GM19239 (cell line): ENCODE measurements at places on chromosomes 3 and 15.

DNA sequence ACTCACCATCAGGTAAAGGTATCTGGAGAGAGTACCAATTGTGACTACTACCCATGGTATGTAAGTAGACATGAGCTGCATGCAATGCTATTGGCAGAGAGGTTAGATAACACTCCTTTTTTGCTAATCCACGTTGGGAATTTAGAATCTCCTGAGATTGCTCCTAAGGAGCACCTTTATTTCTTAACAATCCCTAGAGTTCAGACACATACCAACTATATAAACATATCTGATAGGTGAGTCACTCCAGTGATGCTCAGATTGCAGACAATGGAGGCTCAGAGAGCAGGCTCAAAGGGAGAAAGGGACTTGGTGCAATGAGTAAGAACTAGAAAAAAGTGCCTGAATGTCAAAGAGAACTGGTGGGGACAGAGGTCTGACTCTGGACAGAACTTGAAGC lies 47.0 kb upstream of the LRRFIP2 start:
- DNase-seq: no peak

- DNase-seq: no peak
These were observed 53.8 kb downstream of the IMPG2 start for GRCh38 chr3:101266566-101266965.

GRCh38 chr15:76711351-76711827 lies 193.8 kb downstream of the SCAPER start:
- DNase-seq: peak; percentile 10

DNA sequence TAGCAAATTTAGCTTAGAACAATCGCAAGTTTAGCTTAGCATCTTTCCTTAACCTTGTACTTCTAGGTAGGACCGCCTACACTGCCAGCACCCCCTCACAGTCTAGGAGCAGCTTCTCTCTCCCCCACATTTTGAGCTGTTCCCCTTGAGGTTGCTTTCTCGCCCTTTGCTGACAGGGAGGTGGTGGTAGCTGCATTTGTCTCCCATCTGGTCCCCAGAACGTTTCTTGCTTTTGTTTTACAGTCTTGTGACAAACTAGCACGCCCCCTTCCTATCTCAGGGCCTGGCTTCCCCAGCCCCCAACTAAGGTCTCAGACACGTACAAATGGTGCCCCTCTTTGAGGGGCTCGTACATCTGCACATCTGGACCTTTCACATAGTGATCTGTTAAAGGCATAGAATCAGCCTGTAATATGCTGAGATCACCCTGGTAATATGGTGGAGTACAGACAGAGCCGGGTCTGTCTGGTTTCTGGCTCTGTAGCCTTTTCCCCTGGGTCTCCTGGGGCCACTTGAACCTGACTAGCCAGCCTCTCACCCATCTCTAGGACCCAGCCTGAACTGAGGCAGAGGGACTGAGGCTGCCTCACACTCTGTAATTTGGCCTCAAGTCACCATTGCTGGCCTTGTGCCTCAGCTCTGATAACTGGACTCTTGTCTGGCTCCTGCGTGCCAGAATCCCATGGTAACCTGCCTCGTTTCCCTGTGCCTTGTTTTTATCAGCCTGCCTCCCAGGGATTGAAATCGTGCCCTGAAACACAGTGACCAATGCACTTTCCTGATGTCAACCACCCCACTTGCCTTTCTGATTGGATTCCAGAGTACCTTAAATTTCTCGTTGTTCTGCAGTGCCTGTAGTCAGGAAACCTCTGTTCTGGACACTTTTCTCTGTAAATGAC lies 27.7 kb downstream of the CRTC3 start:
- DNase-seq: no peak

GRCh38 chr3:70974747-70975146 lies 608.8 kb downstream of the FOXP1 start:
- no peak for DNase-seq

GRCh38 chr3:120239644-120240043 lies 45.4 kb downstream of the GPR156 start:
- no peak for DNase-seq

DNA sequence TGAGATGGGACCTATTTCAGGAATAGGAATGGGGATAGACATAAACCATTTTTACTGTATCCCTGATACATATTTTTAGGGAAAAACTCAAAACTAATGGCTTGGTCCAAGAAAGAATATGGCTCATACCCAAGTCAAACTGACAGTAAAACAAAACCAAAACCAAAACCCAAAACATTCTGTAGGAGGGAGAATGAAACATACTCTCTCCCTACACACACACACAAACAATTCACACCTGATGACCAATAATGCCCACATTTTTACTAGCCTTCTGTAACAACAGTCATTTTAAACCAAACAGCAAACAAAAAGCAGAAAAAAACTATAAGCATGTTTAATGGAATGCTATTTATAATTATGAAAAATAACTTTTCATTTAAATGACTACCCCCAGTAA lies 74.9 kb downstream of the NBEAL2 start:
- peak; percentile 4 for DNase-seq

GRCh38 chr15:51874751-51875644 lies 45.5 kb downstream of the TMOD3 start:
- DNase-seq: no peak

- no peak for DNase-seq
These were observed 33.9 kb downstream of the PTPRG start for GRCh38 chr3:61595288-61595687.
